Activated T-cell treated with anti-CD3 and anti-CD28 coated beads for 48 hours (primary cell): ENCODE measurements at places on chromosomes 6 and 20.

GRCh38 chr6:150753371-150754064 is 112.0 kb upstream of the MTHFD1L start:
- no peak for DNase-seq

DNA sequence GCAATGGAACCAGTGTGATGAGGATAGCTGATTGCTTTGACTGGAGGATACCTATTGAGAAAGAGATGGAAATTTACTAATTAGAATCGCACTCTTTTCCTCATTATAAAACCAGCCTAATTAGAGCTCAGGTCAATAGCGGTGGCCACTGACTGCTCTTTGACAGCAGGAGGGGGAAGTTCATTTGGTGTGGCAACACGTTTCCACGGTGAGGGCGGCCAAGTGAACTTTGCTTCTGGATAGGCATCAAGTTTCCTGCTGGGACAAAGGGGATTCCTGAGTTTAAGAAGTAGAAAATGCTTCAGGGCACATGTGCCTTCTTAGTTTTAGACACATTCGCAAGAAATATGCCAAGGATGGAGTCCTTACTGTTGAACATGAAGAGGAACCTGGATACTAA is 145.3 kb upstream of the NRN1 start:
- no peak for DNase-seq

GRCh38 chr6:111565326-111566221 is 40.1 kb downstream of the TRAF3IP2 start:
- DNase-seq = no peak

- peak; percentile 2 for DNase-seq
Observed at GRCh38 chr6:124962639-124963415, 590 bp downstream of the RNF217 start.

DNA sequence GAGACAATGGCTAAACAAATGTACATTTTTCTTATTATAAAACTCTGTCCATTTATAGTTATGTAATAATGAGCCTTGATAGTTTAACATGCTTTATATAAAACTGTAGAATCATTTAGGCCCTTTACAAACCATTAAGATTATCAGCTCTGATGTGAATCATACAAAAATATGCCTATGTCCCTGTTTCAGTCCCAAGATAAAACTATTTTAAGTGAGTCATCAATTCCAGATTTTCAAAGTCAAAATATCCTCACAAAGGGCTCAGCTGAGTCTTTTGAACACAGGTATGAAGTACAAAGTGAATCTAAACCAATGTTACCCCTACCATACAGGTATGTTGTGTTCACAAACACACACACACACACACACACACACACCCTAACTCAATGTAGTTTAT is 88.0 kb downstream of the PTPRK start:
- DNase-seq = no peak

- DNase-seq = no peak
Observed at GRCh38 chr20:414161-414560, 6.1 kb downstream of the RBCK1 start.
